ENCODE measurements at places on chromosomes 6 and 20.

DNA sequence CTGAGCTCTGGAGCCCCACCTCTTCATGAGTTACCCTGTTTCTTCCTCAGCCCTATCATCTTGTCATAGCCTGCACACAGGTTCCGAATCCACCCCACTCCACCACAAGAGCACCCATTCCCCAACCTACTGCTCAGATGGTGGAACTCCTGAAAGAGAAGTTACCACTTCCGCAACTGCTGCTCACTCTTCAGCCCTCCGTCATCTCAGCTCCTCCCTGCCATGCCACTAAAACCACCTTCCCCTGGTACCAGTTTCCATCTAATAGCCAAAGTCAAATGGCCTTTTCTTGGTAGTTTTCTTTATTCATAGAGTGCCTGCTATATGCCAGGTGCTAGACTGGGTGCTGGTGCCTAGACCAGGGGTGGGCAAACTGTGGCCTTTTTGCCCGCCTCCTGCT is 3.9 kb downstream of the RAB22A start:
- DNase-seq: no peak

DNA sequence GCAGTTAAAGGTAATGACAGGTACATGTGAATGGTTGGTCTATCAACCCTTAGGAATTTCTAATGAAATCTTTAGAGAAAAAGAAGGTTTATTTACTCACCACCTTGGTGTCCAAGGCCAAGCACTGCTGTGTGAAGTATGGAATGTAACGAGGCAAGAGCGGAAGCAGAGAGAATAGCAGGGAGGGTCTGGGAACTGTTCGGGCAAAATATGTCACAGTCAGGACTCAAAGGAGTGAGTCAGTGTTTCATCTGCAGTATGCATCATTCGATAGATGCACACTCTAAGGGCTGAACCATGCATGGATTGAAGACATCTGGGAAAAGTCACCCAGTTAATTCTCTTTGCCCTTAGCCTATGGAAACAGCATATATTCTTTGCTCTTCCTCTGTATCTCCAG is 33.2 kb downstream of the ADGRF5 start:
- no peak for DNase-seq

DNA sequence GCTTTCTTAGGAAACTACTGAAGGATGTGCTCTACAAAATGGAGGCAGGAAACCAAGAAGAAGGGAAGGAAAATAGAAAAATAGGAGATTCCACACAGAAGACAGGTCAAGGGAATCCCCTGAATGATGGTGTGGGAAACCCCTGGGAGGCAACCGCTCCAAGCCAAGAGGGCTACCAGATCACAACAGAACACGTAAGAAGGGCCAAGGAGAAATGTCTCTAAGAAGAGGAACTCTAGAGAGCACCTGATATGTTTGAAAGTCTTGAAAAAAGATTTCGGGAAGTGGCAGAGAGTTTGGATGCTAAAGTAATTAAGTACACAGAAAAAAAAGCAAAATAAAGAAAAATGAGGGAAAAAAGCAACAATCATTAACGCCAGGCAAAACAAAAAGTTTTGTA is 7.1 kb downstream of the KIF13A start:
- no peak for DNase-seq

DNA sequence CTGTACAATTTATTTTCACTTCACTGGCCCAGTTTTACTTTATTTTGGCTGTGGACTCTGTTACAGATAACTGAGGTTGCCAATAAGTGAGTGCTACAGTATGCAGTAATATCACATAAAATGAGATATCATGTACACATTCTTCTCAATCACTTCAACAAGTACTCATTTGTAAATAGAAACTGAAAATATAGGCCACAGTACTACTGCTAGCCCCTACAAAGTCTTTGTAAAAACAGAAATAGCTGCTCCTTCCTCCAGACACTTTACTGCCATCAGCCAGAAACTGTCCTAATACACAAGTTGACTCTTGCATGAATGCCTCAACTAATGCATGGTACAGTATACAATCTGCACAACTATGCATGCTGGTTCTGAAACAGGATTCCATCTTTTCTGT is 9.2 kb downstream of the DTNBP1 start:
- DNase-seq: no peak

- no peak for DNase-seq
These were observed 31.8 kb downstream of the PSMB9 start for GRCh38 chr6:32885698-32886286.

DNA sequence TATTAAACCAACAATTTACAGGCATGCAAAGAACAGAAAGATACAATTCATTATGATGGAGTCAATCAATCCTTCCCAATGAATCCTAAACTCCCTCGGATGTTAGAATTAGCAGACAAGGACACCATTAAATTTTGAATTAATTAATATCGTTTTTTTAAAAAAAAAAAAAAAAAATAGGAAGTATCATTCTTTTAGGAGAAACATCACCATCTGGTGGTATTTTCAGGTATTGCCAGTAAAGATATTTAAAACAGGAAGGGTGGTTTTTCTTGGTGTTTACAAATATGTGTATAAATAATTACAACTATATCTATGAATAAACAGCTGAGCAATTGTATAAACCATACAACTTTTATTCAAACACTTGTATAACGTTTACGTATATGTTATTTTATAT is 564.4 kb downstream of the HAO1 start:
- no peak for DNase-seq

- no peak for DNase-seq
These were observed 17.5 kb upstream of the SYNCRIP start for GRCh38 chr6:85660181-85660611.
